ENCODE measurements at places on chromosomes 6 and 20.

GRCh38 chr6:106925948-106926347 is 48.6 kb downstream of the CD24 start:
- DNase-seq, result no peak

DNA sequence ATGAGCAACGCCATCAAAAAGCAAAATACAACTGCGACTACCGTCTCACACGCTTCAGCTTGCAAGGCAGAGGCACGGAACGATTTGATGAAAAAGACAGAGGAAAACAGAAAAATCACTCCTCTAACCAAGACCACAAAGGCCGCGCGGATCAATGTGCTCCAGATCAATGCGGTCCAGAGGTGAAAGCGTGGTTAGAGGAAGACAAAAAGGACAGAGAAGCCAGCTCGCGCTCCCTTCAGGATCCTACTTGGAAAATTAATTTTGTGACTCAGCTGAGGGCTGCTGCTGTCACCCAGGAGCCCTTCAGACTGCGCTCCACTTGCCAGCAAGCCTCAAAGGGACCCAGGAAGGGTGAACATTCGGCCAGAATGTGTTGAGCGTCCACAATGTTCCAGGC is 140.2 kb upstream of the RPS6KA2 start:
- DNase-seq, result no peak

DNA sequence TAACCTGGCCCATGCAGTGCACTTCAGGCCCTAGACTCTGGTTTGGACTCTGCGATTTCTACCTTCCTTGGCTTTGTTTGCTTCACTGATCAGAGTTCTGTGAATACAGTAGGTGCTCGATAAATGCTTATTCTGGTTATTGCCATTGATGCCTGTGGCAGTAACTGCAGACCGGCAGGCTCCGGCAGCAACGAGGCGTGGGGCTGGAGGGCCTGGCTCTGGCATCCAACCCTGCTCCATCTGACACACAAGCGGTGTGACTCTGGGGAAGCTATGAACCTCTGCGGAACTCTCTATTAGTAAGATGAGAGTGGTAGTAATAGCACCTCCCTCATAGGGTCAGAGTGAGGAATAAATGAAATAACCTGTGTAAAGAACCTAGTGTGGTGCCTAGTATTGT is 66.1 kb downstream of the PLG start:
- DNase-seq, result no peak

DNA sequence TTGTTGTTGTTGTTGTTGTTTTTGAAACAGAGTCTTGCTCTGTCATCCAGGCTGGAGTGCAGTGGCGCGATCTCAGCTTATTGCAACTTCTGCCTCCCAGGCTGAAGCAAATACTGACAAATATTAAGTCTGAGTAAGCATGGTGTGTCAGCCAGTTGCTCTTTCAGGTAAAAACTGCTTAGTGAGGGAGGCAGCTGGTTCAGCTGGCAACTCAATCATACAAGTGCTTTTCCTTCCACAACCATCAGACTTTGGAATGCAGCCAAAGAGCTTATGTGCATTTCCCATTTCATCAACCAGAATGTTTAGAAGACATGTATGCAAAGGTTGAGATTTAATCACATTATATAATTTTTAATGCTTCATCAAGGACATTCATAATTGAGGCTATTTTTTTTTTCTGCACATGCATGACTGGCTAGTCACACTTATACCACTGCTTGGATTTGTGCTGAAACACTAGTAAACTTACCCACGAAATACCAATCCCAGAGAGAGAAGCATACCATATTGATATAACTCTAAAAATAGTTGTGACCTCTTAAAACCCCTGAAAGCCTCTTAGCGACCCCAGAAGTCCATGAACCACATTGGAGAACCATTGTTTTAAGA is 56.0 kb downstream of the CLIC5 start:
- DNase-seq, result no peak

DNA sequence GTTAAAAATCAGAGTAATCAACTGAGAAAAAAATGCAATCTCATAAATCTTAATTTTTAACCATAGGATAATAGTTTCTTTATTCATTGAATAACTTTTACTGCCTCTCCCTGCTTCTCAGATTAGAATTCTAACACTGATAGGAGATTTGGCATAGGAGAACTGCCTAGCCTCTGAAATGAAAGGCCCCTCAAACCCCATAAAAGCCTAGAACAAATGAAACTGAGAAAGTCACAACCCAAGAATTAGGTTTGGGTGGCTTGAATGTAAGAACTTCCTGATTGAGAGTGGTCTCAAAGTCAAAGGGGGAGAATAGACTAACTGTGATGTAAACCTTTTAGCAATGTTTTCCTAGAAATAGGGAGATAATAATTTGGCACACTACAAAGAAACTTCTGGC is 52.2 kb downstream of the SAMD5 start:
- no peak for DNase-seq

- DNase-seq, result no peak
Measured at GRCh38 chr20:57092900-57093530, 173.4 kb downstream of the BMP7 start.

DNA sequence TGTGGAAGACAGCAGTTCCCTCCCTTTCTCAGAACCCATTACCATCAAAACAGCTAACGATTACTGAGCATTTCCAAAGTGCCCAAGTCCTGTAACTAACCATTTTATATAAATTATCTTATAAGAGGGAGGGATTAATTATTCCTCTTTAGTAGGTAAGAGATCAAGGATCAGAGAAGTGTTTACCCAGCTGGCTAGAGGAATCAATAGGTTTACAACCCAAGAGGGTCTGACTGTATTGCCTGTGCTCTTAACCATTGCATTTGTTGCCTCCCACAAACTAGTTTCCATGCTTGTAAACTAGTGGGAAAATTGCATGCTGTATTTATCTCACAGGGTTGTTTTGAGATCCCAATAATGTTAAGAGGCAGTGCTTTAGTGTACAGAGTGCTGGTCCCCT is 3.7 kb upstream of the DBNDD2 start:
- no peak for DNase-seq

- DNase-seq, result no peak
Measured at GRCh38 chr20:47296950-47297349, 59.5 kb downstream of the ZMYND8 start.

- no peak for DNase-seq
Measured at GRCh38 chr6:66210964-66211363, 503.9 kb upstream of the EYS start.

GRCh38 chr6:144993870-144994269 is 708.7 kb downstream of the UTRN start:
- DNase-seq, result no peak

GRCh38 chr6:109434456-109434855 is 6.0 kb downstream of the PPIL6 start:
- DNase-seq, result no peak

DNA sequence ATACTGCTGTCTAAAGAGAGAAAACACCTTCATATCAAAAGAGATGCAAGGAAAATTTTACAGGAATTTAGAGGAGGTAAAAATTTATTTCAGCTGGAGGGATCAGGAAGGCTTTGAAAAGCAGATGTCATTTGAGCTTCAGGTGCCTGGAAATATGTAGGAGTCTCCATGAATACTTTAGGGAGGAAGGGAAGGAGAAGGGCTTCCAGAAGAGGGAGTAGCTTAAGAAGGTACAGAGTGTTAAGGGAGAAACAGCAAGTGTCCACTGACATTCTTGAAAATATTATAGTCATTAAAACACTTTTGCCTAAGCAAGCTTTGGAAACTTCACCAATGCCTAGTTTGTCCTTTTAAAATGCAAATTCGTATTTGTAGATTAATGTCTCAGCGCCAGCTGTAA is 27.2 kb downstream of the L3MBTL3 start:
- DNase-seq, result no peak

DNA sequence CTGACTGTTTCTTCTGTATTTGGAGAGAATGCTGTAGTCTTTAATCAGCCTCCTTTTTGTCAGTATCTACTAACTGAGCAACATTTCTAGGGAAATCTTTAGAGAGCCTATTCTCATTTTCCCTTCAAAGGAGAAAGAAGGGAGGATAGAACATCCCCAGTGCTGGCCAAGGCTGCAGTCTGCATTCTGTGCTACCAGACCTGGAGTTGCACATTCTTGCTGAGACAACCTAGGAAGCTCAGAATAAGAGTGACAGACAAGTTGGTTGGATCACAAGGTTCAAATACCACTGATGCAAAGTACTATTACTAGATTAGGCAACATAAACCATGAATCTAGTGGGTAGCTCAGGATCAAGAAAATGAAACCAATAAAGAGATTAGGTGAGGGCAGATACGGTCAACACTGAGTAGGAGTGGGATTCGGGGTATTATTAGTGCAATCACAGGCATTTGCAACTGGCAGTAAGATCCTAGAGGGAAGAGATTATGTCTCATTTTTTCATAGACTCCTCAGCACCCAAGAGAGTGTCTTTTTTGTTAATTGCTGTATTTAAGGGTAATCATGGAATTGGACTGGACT is 213.5 kb upstream of the FAM83B start:
- DNase-seq, result no peak

DNA sequence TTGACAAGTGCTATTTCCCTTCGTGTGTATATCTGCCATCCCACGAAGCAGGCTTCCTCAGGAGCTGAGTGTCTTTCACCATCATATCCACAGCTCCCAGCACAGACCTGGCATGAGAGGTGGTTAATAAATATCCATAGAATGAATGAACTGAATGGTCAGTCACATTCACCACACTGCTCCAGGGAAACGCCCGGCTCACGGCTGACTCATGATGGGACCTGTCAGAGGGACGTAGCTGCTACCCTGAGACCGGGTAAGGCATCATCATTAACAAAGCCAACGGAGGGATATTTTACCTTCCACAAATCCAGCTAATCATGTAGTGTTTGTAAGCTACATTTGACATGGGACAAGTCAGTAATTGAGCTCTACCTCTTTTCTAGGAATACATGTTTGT is 12.5 kb downstream of the AGPAT4 start:
- DNase-seq, result no peak

GRCh38 chr6:107129370-107129925 is 14.1 kb upstream of the BEND3 start:
- no peak for DNase-seq

- DNase-seq, result no peak
Measured at GRCh38 chr6:54737247-54737646, 109.3 kb upstream of the FAM83B start.

DNA sequence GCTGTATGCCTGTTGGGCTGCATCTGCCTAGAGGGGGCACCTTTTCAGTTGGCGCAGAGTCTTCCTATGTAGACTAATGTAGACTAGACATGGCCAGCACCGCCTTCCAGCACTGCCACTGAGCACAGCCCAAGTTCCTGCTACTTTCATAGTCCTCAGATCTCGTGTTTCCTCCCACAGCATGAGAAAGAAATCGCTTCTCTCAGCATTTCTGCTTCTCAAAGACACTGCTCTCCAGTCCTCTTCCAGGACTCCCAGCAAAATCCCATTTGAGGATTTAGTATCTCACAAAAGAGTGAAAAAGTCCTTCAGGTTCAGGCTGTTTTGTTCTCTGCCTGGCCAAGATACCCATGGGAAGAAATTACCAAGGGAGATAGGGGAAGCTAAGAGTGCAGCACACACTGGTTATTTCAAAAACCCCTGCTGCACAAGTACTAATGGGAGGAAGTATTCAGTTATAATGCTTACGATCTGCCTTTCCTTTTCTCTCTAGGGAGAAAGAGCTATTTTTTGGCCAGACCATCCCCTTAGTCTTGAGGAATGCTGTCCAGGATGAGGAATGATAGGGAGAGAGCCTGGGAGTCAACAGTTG is 35.7 kb downstream of the OGFRL1 start:
- no peak for DNase-seq

DNA sequence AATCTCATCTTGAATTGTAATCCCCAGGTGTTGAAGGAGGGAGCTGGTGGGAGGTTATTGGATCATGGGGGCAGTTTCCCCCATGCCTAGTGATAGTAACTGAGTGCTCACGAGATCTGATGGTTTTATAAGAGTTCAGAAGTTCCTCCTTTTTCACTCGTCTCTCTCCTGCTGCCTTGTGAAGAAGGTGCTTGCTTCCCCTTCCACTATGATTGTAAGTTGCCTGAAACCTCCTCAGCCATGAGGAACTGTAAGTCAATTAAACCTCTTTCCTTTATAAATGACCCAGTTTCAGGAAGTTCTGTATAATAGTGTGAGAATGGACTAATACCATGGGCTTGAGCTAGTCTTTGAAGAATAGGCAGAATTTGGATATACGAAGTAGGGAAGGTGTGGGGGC is 113.9 kb downstream of the RIN2 start:
- no peak for DNase-seq

- DNase-seq, result no peak
Measured at GRCh38 chr20:35344354-35344837, 52.2 kb upstream of the FAM83C start.

DNA sequence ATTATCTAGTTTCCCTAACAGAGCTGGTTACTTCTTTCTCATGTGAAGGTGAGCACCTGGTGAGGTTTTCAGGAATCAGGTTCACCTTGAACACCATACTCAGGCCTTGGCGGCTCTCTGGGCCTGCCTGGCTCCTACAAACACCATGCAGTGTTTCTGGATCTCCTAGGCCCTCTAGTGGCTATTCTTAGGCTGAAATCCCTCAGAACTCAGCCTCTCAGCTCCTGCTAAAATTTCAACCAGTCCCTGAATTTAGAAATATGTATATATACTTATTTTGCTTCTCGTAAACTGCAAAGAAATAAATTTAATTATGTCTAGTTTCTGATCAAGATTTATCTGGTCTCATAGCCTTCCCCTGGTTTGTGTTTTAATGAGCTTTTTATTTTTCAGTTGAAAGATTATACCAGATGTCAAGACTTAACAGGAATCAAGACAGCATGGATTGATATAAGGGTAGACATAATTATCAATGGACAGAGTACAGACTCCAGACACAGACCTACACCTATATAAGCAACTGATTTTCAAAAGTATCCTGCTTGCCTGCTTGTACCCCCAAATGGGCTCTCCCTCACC is 55.9 kb downstream of the ANKEF1 start:
- peak; percentile 42 for DNase-seq

DNA sequence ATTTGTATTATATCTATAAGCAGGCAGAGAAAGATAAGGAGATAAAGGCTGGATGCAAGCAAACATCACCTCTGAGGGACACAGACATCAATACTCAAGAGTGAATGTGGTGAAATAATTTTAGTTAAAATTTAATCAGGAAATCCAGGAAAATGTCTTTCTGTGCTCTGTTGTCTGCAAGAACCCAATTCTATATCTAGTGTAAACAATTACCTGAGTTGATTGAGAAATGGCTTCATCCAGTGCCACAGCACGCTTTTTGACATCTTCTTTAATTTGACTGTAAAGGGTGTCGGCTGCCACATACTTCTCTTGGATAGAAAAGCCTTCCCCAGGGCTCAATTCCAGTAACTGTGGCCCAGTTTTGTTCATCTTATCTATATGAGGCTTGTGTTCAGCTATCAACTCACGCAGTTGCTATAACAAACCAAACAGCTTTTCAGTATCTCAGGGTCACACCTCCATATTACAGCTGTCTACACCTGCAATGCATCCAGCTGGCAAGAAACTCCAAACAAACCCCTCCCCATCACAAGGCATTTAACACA is 131.6 kb downstream of the DST start:
- DNase-seq, result no peak

Measured in CD4-positive, alpha-beta T cell (primary cell).